ENCODE measurements at places on chromosomes 16 and 17.

GRCh38 chr17:70242781-70243437, 73.6 kb downstream of the KCNJ2 start:
- no peak for DNase-seq

DNA sequence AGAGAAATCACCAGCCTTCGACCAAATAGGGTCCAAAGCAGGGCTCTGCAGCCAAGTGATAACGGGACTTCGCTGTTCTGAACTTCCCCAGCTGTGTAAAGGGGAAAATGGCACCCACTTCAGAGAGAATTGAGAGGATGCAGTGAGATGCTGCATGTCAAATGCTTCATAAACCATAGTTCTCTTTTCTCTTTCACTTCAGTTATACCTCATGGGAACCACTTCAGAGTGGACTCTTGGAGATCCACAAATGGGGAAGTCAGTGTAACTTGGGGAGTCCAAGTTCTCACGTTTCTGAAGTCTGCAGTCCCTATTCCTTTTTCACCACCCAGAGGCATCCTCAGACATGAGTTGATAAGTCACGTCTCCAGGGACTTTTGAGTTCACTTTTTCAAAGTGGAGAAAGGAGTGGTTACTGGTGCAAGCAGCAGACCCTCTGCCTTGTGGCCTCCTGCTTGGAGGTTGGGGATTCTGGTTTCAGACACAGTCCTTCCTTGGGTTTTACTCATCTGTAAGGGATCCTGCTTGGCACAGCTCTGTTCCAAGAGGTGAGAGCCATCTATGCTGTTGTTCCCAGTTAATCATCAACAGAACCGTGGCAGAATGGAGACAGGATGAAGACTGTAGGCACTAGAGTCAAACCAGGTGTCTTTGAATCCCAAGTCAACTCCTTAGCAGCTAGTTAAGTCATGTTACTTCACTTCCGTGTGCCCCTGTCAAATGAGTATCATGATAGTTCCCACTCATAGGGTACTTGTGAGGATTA, 123.4 kb upstream of the NOL11 start:
- DNase-seq: no peak

DNA sequence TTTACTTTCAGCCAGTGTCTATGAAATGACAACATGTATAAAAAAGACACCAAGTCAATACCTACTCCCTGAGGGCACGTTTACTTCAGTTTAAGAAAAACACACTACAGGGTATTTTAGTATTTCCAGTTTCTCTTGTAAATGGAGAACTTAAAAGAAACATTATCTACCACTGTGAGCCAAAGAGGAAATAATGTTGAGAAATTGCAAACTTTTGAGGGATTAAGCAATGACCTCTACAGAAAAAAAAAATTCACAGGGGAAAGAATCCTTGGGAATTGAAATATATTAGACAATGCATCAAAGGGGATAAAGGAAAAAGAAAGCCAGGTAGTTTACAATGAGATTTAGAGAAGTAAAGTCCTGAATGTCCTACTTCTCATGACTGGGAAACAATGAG, 126.0 kb downstream of the KCNJ2 start:
- DNase-seq: no peak

- DNase-seq: no peak
Measured at GRCh38 chr17:57975044-57975443, 13.0 kb downstream of the VEZF1 start.

DNA sequence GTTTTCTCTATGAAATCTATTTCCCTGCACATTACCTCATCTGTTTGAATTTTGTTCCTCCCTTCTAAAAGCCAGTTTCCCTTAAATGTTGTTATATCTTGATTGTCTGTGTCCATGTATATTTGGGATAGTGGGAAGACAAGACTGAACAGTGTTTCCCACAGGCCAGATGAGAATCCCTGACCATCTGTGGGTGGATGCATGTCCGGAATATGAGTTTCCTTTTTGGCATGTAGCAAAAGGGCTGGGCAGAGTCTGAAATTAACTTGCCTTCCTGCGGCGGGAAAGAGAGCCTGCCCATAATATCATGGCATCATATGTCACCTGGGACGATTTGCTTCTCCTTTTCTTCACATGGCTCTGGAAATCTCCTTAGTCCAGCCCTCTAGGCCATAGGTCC, 385.8 kb upstream of the MAF start:
- DNase-seq: no peak

GRCh38 chr17:39782481-39782880, 44.7 kb downstream of the GRB7 start:
- DNase-seq: no peak

- DNase-seq: no peak
Measured at GRCh38 chr17:10745231-10745630, 15.4 kb upstream of the TMEM220 start.

- no peak for DNase-seq
Measured at GRCh38 chr17:77690271-77691161, 268.0 kb upstream of the TNRC6C start.

- DNase-seq: no peak
Measured at GRCh38 chr17:49465331-49465903, 29.7 kb upstream of the NGFR start.

- no peak for DNase-seq
Measured at GRCh38 chr16:85683363-85683762, 5.4 kb downstream of the GINS2 start.

DNA sequence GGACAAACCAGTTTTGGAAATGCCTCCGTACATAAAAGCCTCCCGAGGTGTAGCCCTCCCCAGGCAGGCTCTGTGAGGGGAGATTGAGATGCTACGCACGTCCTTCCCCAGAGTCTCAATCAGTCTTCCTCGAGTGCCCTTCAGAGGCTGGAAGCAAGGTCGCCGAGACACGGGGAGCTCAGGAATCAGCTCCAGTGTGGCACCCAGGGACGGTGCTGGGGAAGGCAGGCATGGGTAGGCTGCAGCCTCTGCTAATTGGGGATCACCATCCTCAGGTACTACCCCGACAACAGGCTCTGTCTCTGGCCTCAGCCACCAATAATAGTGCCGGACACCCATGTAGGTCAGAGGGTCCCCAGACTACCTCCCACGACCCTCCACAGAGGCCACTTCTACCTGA, 28.1 kb upstream of the GSG1L start:
- DNase-seq: no peak

DNA sequence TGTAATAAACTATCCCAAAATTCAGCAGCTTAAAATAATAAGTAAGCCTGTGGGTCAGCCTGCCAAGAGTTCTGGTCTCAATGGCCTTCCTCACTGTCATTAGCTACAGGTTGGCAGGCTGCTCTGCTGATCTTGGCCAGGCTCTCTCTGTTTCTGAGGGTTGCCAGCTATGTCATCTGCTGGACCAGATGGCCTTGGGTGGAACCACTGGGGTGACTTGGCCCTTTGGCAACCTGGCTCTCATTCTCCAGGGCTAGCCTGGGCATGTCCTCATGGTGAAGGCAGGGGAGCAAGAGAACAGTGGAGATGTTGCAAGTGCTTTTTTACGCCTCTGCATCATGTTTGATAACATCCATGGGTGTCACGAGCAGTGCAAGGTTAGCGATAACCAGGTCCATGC, 13.9 kb downstream of the ITGAM start:
- no peak for DNase-seq

- no peak for DNase-seq
Measured at GRCh38 chr17:60713608-60714007, 36.0 kb downstream of the BCAS3 start.

DNA sequence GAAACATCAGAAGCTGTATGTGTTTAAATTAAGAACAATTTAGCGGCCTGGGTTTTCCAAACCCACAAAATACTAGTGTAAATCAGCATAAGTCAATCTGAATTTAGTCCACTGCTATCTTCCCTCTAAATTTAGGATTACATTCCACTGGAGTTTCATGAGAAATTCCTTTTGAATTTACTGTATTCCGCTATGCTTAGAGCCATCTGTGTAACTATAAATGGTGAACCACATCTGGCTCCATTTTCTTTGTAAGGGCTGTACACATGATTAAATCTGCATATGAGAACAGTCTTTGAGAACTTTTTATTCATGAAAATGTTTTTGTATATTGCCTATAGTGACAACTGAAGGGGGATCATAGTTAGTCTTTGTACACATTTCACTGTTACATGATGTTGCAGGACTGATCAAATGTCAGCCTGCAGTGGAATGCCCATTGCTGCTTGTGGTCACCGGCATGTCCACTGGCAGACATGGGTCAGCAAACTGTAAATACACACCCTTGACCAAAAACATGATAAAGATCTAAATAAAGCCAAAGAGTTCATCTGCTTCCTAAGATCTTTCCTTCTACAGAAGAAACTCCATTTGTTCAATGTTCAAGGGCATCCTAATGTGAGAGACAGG, 36.8 kb downstream of the RPGRIP1L start:
- no peak for DNase-seq

GRCh38 chr16:48272837-48273421, 25.6 kb upstream of the ABCC11 start:
- DNase-seq: no peak

GRCh38 chr17:77417575-77417974, 276.8 kb downstream of the SEC14L1 start:
- DNase-seq: no peak

DNA sequence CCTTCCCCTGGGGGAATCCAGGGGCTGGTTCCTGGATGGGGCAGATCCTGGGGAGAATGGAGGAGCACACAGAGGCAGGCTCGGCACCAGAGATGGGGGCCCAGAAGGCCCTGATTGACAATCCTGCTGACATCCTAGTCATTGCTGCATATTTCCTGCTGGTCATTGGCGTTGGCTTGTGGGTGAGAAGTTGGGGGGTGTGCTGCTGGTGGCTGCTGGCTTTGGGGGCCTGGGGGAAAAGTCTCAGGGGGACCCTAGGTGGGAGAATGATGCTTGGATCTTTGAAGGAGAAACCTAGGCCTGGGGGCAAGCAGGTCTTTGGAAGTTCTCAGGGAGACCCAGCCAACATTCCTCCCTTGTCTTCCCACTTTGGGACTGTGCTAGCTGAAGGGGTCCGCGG, at the start of gene SLC5A2:
SLC5A2 (plus strand) TSS at position 43 of the 400 bp plus-strand sequence; CDS start at position 57, 14 bp downstream.
- no peak for DNase-seq

GRCh38 chr17:78374189-78374588, 4.3 kb upstream of the PGS1 start:
- DNase-seq: no peak

- DNase-seq: no peak
Measured at GRCh38 chr17:76968707-76969597, 100.7 kb downstream of the MGAT5B start.

GRCh38 chr16:54936979-54937670, 6.5 kb downstream of the IRX5 start:
- DNase-seq: peak; percentile 83

DNA sequence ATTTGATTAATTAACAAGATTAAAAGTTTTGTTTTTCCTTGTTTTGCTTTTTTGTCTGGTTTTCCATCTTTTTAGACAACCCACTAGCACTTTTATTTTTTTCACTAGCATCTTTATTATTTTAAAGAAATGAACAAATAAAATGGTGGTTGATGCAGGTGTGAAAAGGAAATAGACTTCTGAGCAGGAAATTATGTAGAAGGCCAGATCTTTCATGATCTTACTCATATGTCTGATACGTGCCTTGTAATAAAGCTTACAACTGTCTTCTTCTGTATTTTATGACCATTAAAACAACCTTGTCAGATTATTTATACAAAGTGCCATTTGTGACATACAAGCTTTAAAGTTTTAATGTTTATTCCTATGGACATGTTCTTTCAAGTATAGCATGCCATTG, 6.3 kb downstream of the SLFN12L start:
- no peak for DNase-seq

DNA sequence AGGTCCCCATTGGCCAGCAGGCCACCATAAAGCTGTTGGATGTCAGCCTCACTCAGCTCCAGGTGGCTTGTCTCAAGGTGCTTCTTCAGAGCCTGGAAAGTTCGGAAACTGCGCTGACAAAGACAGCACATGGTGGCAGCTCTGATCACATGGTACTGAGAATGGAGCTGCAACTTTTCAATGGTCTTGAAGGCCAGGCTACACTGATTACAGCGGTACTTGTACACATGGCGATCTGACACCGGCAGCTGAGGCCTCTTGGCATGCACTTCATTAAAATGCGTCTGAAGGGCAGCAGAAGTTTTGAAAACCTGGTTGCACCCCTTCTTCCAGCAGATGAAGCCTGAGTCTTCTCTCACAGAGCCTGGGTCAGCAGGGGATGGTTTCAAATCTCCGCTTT, 249.7 kb downstream of the ZFHX3 start:
- no peak for DNase-seq
